RPMI7951 (cell line): ENCODE measurements at places on chromosomes 2 and 18. TPM values are rescaled to one million over a fixed set of nuclear protein-coding genes. Genes with fewer than 3 reads are reported as not detected.

- DNase-seq = no peak
These were observed 1602.8 kb upstream of the DDX18 start for GRCh38 chr2:116211719-116212118.

Gene MOGAT1
- 0.24 and 0.29 TPM in 2 replicates for total RNA-seq

GRCh38 chr2:102059151-102059550 lies 67.4 kb downstream of the IL1R2 start:
- peak; percentile 75 for DNase-seq

Gene ITGB6
- total RNA-seq = 0.10 and 0.36 TPM in 2 replicates
